ENCODE measurements at places on chromosomes 1 and 21. TPM values are rescaled to one million over a fixed set of nuclear protein-coding genes. Genes with fewer than 3 reads are reported as not detected.

The DTL gene
- total RNA-seq, result 0.80 TPM

DNA sequence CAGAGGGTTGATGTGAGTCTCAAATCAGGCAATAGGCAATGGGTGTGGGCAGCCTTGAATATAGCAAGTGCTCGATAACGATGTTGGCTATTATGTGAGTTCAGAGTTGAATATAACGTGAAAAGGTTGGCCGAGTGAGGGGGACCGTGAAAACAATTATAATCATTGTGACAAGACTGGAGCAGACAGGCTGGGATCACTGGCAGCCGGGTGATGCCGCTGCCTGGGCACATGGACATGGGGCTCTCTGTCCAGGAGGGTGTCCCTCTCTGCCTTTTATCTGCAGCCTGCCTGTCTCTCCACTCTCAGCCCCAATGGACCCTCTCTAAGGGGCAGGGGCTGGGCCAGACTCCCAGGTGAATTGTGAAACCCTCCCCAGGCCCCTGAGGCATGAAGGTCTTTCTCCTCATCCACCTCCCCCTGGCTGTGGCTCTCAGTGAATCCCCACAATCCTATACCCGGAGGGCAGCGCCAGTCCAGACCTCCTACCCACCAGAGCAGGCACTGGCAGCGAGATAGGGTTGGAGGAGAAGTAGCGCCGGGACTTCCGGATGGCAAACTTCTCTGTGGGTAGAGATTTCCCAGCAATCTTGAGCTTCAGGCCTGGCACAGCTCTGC, 36.4 kb downstream of the TTC39A start:
- DNase-seq, result no peak

DNA sequence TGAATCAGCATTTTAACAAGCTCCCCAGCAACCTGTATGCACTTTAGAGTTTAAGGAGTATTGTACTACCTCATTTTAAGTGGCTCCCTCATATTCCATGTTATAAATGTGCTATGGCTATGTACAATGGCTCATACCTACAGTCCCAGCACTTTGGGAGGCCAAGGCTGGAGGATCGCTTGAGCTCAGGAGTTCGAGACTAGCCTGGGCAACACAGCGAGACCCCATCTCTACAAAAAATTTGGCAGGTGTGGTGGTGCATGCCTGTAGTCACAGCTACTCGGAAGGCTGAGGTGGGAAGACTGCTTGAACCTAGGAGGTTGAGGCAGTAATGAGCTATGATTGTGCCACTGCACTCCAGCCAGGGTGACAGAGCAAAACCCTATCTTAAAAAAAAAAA, 40.2 kb downstream of the PGBD5 start:
- DNase-seq, result no peak

GRCh38 chr21:27477296-27477695, 510.4 kb upstream of the ADAMTS5 start:
- no peak for DNase-seq

GRCh38 chr1:62590255-62590969, 6.9 kb upstream of the ANGPTL3 start:
- no peak for DNase-seq

- DNase-seq, result no peak
Measured at GRCh38 chr1:207172885-207173284, 68.9 kb downstream of the C4BPA start.

GRCh38 chr1:18064534-18064933, 43.1 kb upstream of the IGSF21 start:
- DNase-seq, result no peak

DNA sequence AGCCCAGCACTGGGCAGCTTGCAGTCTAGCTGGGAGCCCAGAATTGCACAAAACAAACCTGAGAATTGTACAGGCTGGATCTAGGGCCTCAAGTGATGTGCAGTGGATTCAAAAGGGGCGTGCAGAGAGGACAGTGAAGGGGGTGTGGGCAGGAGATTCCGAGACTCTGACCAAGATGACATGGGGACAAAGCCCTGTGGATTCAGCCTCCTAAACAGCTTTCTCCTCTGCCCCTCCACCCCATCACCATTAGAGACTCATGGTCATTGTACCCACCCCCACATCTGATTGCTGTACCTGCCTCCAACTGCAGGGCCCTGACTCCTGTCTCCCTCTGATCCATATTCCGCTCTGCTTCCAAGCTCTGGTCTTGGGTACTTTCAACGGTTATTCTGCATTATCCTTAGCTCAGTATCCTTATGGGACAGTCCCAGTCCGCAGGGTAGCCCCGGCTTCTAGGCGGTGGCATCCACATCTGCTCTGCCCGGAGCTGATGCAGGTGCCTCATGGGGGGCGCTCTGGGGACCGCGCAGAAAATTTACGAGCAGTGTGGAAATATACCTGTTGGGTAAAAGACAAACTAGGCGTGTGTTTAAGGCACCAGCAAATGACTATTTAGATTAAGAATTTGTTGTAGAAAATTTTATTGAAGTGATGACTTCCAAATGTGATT, 1.7 kb upstream of the BMP8A start:
- DNase-seq, result no peak
